ENCODE measurements at places on chromosomes 7 and 10.

DNA sequence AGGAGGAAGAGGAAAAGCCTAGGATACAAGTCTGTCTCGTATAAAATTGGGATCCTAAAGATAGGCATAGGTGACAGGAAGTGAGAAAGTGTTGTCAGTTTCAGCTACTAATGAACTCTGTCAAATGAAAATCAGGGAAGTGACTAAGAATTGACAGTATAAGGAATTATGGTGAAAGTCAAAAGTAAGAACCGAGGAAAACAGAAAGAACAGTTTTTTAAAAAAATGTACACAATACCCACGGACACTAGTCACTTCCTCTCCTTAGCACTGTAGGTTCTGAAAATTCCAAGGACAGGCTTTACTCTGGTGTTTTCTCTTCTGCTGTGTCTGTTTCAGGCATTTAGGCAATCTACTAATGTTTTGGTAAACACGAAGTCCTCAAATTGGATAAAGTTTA is 42.3 kb downstream of the ATAD1 start:
- DNase-seq = peak; percentile 36

DNA sequence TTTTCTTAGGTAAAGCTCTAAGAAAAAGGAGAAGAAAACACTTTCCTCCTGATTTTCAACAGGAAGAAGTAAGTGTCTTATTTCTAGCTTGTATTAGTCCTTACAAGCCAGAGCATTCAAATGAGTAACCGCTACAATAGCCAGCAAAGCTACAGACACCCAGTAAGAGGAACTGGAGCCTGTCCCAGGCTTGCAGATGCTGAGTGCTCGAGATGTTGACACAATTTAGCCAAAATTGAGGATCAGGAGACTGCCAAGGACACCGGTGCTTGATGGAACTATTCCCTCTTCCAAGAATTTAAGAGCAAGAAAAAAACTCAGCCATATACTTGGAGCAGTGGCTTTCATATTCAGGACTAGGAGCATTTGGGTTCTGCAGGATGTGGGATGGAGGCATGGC is 149.3 kb upstream of the DPP6 start:
- no peak for DNase-seq

- DNase-seq = peak; percentile 9
Observed at GRCh38 chr7:85103962-85104361, 82.9 kb downstream of the SEMA3D start.

DNA sequence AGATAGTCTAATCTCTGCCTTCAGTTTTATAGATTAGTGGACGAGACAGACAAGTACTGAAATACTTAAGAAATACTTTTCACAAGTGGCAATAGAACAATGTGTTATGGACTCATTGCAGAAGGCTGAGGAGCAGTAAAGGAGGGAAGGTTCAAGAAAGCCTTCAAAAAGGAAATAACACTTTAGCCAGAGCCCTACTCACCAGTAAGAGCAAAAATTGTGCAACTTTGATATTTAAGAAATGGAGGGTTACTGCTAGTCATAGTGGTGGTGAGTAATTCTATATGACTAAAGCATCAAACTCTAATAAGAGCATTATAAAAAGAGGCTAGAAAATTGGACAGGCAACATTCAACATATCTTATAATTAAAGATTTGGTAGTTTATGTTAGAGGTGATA is 28.8 kb downstream of the PTPN12 start:
- DNase-seq = peak; percentile 34

GRCh38 chr10:131670341-131670740 is 230.5 kb upstream of the PPP2R2D start:
- no peak for DNase-seq
